NCI-H2227 treated with DMSO at 0.1 percent for 48 hours (cell line): ENCODE measurements at places on chromosomes 5 and 9.

GRCh38 chr5:1647580-1647979 lies 123.8 kb upstream of the LPCAT1 start:
- no peak for DNase-seq

GRCh38 chr9:133509179-133510083 lies 15.3 kb downstream of the MYMK start:
- DNase-seq = no peak

DNA sequence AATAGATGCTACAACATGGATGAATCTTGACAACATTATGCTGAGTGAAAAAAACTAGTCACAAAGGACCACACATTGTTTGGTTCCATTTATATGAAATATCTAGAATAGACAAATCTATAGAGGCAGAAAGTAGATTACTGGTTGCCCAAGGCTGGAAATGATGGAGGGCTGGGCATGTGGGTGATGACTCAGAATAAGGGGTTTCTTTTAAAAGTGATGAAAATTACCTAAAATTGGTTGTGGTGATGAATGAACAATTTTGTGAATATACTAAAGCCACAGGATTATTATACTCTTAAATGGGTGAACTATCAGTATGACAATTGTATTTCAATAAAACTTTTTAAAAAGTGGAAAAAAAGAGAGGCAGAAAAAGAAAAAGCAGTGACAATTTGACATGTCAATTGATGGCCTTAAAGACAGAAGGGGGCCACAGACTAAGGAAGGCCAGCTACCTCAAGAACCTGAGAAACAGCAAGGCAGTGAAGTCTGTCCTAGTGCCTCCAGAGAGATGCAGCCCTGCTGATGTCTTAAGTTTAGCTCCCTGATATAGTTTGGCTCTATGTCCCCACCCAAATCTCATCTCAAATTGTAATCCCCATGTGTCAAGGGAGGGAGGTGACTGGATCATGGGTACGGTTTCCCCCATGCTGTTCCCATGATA lies 182.7 kb downstream of the PIK3R1 start:
- DNase-seq = no peak

DNA sequence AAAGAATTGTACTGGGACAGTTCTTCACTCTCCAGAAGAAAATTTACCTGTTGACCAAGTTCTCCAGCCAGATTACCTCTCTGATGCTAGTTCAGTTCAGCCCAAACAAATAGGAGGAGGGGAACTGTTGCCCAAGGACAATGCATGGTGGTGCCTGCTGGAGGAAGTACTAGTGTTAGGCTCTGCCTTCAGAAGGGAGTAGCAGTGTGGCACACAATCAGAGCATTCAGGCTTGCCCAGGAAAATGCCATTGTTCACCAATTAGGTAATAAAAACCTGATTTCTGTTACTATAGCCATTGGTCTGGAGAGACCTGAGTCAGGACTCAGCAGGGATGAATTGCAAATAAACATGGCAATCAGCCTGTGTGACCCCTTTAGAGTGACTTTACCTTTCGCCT lies 720.8 kb upstream of the ZNF608 start:
- DNase-seq = no peak

- DNase-seq = no peak
Observed at GRCh38 chr9:38387066-38387465, 5.4 kb upstream of the ALDH1B1 start.

GRCh38 chr9:130382096-130382495 lies 62.7 kb upstream of the ASS1 start:
- no peak for DNase-seq

GRCh38 chr9:81372628-81373191 lies 316.6 kb downstream of the TLE1 start:
- no peak for DNase-seq

DNA sequence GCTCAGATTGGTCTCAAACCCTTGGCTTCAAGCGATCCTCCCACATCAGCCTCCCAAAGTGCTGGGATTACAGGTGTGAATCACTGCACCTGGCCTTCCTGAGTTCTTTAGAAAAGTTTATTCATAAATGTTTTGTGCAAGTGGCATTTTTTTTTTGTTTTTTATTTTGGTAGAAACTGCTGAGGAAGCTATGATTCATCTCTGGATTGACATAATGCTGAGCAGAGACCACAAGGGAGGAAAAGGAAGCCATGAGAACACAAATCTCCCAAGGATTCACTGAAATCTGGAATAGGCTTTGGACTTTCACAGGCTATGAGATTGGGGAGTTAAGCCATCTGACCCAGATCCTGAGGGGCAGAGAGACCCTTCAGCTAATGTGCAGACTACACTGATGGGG lies 3.4 kb upstream of the SLC46A2 start:
- no peak for DNase-seq

DNA sequence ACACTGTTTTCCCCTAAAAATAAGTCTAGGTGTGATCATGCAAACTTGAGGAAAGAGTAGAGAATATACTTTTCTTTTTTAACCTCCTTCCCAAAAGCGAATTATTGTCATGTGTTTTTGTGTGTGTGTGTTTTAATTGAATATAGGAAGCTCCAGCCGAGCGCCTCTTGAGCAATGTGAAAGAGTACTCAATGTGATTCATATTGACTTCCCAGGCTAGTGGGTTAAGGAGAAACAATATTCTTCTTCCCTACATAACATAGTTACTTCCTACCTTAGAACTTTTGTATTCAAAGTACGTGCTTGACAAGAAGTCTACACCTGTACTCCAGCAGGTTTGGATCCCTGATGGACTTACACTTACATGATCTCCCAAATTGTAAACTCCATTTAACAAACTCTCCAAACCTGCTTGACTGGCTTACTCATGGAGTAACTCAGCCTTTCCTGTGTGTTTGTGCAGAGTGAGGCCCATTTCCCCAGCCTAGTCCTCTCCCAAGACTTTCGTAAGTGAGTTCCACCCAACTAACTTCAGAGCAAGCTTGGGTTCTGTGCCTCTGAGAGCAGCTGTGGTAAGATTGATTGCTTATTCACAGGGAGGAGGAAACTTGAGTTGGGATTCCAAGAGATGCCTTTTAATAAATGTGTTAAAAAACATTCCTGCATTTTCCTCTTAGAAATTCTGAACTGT lies 9.3 kb downstream of the SLC28A3 start:
- DNase-seq = no peak

- no peak for DNase-seq
Observed at GRCh38 chr9:130905125-130905901, 8.7 kb upstream of the QRFP start.

- no peak for DNase-seq
Observed at GRCh38 chr9:97405551-97405950, 6.3 kb upstream of the TDRD7 start.

DNA sequence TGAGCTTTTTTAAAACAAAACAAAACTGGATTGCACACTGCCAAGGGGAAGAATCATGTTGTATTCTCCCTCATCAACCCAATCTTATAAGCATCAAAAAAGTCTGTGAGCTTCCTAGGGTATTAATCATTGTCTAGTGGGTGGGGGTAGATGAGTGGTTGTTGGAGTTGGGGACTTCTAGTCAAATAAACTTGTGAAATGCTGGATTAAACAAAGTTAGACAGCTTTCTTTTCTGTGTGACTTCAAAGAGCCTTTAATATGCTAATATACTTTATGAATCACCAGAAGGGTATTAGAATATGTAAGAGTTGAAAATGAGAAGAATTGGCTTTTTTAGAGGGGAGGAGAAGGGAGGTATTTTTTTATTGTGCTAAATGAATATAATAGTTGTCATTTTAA lies 87.7 kb downstream of the GALNT10 start:
- no peak for DNase-seq

GRCh38 chr5:56527174-56527573 lies 288.2 kb upstream of the MAP3K1 start:
- DNase-seq = no peak

DNA sequence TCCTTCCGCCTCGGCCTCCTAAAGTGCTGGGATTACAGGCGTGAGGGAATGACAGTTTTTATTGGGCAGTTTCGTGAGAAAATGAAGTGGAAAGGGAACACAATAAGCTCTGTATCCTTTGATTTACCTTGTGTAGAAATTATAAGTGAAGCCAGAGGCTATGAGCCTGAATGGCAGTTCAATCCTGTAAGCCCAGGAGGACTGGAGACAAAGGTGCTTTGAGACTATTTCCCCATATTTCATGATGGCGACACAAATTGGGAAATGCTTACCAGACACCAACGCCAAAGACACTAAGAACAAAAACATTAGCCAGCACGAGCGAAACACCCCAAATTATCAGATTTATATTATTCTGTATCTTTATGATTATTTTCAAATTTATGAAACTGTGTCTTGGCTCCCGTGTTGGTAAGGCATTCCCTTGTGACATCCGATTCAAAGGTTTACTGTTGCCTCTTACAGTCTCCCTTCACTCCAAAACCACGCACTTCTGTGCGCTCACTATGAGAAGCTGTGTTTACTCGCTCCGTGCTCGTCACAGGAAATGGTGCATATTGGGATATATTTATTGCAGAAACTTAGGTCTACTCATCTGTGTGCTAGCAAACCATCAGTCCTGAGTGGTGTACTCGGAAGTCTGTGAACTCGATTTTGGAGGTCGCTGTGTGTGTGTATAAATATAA lies 73.9 kb downstream of the SH3PXD2B start:
- DNase-seq = no peak

DNA sequence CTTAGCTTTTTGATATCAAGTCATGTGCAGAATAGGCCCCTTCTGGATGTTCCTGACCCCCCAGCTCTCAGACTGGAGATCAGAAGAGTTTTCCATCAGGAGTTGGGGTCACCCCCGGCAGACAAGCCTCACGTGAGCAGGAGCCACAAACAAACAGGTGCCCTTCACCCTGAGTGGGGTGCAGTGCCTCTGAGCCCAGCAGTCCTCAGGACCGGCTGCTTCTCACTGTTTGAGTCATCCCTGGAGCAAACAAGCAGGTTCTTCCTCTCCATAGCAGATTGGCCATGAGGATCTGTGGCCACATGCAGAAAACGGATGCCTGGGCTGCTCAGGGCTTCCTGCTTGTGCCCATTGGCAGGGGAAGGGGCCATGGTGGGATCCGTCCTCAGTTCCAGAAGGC lies 47.0 kb downstream of the LRSAM1 start:
- no peak for DNase-seq

DNA sequence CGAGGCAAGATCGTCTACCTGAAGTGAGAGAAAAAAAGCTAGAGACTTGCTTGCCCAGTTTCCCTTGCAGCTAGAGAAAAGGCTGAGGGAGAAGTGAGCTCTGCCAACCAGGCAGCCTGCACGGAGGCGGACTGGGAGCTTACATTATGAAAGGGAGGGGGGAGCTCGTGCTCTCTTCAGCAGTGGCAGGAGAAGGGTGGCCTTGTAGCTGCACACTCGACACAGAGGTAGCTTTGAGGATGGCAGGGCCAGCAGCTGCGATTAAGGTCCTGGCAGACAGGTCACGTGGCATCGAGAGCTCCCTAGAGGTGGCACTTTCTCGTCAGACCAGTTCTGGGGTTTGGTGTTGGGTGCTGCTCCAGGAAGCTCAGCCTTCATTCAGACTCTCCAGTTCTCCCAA lies 26.7 kb downstream of the APBA1 start:
- DNase-seq = no peak

DNA sequence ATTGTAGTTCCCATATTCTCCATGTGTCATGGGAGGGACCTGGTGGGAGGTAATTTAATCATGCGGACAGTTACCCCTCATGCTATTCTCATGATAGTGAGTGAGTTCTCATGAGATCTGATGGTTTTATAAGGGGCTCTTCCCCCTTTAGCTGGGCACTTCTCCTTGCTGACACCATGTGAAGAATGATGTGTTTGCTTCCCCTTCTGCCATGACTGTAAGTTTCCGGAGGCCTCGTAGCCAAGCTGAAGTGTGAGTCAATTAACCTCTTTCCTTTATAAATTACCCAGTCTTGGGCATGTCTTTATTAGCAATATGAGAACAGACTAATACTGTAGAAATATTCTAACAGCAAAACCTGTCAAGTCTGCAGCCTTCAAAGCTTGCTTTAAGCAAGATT lies 293.2 kb downstream of the CTNND2 start:
- DNase-seq = no peak

DNA sequence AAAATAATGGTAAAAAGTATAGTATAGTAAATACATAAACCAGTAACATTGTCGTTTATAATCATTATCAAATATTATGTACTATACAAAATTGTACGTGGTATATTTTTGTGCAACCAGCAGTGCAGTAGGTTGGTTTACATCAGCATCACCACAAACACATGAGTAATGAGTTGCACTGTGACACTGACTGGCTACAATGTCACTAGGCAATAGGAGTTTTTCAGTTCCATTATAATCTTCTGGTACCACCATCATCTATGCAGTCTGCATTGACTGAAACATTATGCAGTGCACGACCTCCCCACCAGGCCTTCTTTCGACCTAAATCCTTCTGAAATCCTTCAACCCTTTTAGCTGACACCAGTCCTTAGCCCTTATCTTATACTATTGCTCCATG lies 105.8 kb downstream of the SREK1 start:
- no peak for DNase-seq

DNA sequence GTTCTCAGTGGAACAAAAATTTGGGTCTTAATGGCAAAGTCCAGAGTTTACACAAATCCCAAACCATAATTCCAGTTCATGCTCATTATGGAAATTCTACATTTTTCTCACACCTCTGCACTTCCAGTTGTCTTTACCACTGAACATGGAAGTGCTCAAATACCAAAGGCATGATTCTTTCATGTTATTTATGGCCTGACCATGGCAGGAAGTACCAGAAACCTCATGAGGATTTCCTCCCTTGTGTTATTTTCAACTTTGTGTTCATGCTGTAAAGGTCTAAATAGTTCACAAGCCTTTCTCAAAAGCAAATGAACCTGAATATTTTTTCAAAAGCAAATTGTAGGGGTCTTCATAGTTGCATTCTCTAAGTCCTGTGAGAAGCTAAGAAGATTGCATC lies 82.0 kb upstream of the ITGA1 start:
- DNase-seq = no peak

DNA sequence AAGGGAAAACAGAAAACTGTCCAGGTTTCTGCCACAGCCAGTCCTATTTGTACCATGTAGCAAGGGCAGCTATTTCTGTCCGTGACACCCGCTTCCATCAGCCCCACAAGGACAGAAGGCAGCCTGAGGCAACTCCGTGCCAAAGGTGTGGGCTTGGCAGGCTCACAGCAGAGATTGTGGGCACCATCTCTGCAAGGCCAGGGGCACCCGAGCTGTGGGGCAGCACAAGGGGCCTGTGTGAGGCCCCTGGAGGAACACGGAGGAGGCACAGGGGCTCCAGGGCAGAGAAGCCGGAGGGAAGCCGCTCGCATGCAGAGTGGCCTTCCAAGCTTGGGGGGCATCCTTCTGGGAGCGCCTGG lies 43.5 kb downstream of the COL23A1 start:
- no peak for DNase-seq

GRCh38 chr5:68370196-68370595 lies 154.6 kb downstream of the PIK3R1 start:
- no peak for DNase-seq

- no peak for DNase-seq
Observed at GRCh38 chr9:70683841-70684240, 269.4 kb upstream of the KLF9 start.

- no peak for DNase-seq
Observed at GRCh38 chr9:93304574-93305496, 120.9 kb downstream of the WNK2 start.

GRCh38 chr9:12141422-12141821 lies 551.8 kb upstream of the TYRP1 start:
- DNase-seq = no peak
